ENCODE measurements at places on chromosomes 4 and X. TPM values are rescaled to one million over a fixed set of nuclear protein-coding genes. Genes with fewer than 3 reads are reported as not detected.

Gene CAPN6
- total RNA-seq, result not detected

GRCh38 chr4:176742211-176742610 is 50.5 kb downstream of the VEGFC start:
- no peaks in the 10 kb centered on the region for H3K36me3 ChIP-seq
- H3K4me1 ChIP-seq, result no peaks in the 10 kb centered on the region
- DNase-seq, result no peak
- H3K4me3 ChIP-seq, result no peak overlapping the region

- no peak overlapping the region for H3K4me3 ChIP-seq
- no peak overlapping the region for H3K27ac ChIP-seq
- H3K4me1 ChIP-seq, result peaks cover 46% of the 10 kb centered on the region
These were observed 76.7 kb downstream of the IRF2 start for GRCh38 chr4:184397516-184398163.

DNA sequence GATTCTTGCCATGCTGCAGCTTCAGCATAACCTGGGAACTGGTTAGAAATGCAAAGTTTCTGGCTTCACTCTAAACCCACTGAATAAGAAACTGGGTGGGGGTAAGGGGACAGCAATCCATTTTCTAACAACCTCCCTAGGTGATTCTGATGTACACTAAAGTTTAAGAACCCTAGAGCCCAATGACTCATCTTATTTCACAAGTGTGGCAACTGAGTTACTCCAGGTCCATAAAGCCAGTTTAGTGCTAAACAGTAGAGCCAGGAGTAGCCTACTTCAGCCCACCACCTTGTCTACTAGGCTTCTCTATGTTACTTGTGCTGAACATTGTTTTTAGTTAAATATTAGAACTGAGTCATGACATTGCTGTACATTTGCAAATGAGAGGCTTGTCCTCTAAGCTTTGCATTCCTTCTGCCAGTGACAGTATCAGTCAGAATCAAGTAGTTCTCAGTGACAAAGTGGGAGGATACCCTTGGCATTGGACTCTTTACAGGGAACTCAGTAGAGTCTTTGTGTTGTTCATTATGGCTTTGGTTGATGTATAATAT is 518.0 kb downstream of the RPA4 start:
- H3K4me1 ChIP-seq, result peaks cover 60% of the 10 kb centered on the region
- H3K27me3 ChIP-seq, result no peaks in the 10 kb centered on the region
- no peak for DNase-seq
- H3K4me3 ChIP-seq, result no peak overlapping the region
- H3K36me3 ChIP-seq, result no peaks in the 10 kb centered on the region

Gene AFP
- total RNA-seq, result not detected

GRCh38 chrX:132433551-132433950 is 55.3 kb downstream of the MBNL3 start:
- no peak overlapping the region for H3K4me3 ChIP-seq
- no peaks in the 10 kb centered on the region for H3K27me3 ChIP-seq
- DNase-seq, result no peak
- no peaks in the 10 kb centered on the region for H3K4me1 ChIP-seq

All from activated CD4-positive, alpha-beta memory T cell treated with anti-CD3 and anti-CD28 coated beads, Interleukin-2, amount 10 ng/mL, durations not matched to agents 7 days and 5 days (primary cell).